ENCODE measurements at places on chromosomes 3 and 15.

GRCh38 chr15:101175401-101175800, 76.4 kb downstream of the CHSY1 start:
- no peak for DNase-seq

DNA sequence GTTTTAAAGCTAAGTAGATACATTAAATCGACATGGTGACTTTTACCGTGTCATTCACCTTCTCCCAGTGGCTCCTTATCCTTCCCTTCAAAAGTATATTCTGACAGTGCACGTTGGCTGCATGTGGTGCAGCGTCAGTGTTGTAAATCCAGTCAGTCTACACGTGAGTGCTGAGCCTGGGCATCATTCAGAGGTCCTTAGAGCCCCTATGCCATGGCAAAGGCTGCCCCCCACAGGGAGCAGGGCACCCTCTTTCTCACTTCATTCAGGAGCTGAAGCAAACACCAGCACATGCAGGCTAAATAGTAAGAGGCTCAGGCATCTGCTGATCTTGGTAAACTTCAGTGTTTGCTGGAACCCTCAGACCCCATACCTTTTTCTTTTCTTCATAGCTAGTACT, 43.3 kb downstream of the RASGRP1 start:
- DNase-seq = no peak

GRCh38 chr3:32340039-32340438, 51.6 kb upstream of the CMTM7 start:
- DNase-seq = peak; percentile 65

DNA sequence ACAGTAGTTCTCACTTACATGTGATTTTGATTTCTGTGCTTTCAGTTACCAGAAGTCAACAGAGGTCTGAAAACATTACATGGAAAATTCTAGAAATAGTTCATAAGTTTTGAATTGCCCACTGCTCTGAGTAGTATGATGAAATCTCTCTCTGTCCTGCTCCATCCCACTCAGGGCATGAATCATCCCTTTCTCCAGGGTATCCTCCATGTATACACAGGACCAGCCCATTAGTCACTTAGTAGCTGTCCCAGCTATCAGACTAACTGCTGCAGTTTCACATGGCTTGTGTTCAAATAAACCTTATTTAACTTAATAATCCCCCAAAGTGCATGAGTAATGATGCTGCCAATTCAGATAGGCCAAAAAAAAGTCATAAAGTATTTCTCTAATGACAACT, 38.6 kb downstream of the EPHA3 start:
- DNase-seq = peak; percentile 93

DNA sequence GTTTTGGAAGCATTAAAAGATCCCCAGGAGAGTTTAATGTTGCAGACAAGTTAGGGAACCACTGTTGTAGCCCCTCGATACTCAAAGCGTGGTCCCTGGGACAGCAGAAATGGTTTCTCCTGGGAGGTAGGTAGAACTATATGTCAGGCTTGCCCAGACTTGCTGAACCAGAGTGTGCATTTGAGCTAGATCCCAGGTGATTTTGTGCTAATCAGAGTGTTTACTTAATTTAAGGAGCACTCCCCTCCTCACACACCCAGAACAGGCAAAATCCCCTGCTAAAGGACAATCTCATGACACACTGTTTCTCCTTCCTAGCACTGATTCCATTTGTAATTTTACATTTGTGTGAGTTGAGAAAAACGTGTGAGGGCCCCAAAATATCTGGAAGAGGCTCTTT, 24.3 kb downstream of the LMCD1 start:
- no peak for DNase-seq

DNA sequence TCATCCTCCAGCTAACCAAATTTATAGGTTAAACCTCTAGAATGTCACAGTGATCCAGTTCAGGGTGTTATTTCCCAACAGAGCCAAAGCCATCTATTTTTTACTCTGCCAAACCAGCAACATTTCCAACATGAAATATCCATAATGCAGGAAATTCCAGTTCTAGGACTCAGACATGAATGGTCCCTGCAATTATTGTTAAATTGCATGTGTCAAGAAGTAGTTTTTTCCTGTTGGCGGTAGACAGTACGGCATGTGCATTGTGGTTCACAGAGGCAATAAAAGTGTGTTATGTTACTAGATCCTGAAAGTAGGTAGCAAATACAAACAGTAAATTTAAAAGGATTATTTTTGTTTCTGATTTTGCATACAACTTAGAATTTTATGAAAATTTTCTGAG, 215.7 kb upstream of the THBS1 start:
- no peak for DNase-seq

- peak; percentile 49 for DNase-seq
Measured at GRCh38 chr15:95556866-95557225, 773.7 kb upstream of the NR2F2 start.

GRCh38 chr15:73677146-73677607, 7.0 kb upstream of the CD276 start:
- peak; percentile 69 for DNase-seq

GRCh38 chr15:43095243-43095642, 10.6 kb downstream of the UBR1 start:
- peak; percentile 95 for DNase-seq

DNA sequence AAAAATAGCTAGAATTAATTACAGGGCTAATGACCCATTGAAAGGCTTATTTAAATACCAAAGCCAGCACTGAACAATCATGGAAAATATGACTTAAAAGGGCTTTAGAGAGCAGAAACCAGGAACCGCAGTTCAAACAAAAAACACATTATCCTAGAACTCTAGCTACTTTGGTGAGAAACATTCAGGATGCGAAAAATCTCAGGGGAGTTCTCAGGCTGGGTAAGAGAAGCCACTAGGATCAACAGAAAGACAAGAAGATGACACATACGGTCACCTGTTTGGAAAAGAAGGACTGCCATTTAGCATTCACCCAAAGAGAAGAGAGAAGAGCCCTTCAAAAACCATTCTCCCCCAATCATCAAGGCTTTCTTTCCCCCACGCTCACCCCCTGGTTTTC, 75.6 kb upstream of the ICE2 start:
- DNase-seq = no peak

DNA sequence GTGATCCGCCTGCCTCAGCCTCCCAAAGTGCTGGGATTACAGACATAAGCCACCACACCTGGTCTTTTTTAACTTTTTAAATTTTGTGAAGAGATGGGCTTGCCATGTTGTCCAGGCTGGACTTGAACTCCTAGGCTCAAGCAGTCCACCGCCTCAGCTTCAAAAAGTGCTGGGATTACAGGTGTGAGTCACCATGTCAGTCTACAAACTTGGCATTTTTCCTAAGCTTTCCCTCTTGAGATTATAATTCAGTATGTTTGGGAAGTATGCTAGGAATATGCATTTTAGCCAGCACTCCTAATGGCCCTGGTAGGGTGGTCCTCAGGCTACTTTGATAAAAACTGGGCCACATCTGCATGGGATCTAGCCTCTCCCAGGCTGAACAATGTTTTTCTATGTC, 4.4 kb downstream of the WDR73 start:
- DNase-seq = peak; percentile 49

DNA sequence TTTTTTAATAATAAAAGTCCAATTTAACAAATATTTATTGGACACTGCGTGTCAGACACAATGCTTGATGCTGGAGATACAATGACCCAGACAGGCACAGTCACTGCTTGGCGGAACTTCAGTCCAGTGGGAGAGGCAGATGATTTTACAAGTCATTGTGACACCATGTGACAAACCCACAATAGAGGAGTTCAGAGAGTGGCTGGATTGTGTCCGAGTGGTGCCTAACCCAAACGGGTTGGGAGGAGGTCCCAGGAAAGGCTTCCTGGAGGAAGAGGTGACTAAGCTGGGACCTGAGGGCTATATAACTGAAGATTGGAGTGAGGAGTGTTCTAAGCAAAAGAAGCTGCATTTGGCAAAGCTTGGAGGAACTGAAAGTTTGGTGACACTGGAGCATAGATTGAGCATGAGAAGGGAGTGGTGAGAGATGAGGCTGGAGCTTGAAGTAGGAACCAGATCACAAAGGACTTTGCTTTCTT, 41.4 kb downstream of the CRTC3 start:
- no peak for DNase-seq

GRCh38 chr15:60047701-60048100, 43.6 kb downstream of the FOXB1 start:
- no peak for DNase-seq

DNA sequence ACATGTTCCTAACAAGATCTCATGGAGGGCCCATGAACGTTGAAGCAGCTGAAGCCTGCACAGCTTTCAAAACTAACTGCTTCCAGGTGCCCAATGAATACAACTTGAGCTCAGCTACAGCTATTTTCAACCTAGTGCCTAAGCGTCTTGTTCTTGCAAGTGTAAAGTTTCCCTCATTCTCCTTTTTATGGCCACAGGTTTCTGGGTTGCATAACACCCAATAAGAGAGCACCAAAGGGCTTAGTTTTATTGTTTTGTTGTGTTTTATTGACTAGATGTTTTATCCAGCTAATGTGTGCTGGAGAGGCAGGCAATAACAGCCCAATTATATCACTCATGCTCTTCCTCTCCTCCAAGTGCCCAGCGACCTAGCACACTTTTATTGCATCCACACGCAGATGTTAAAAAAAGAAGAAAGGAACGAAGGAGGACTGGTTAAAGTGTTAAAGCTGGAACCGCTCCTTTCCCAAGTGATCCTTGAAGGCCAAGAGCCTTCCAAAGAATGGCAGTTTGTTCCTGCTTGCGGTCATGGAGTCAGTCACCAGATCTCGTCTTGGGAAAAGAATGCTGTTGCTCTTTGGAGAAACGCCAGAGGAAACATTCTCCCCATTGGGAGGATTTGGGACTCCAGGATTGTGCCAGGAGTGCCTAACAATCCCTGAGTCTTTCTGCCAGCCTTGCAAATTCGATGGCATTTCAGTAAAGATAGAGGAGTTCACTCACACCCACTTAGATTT, 156.9 kb downstream of the MEX3B start:
- DNase-seq = no peak

Data from amniotic epithelial cell (primary cell).